Neural crest cell (in vitro differentiated cells): ENCODE measurements at places on chromosomes 5 and 9.

GRCh38 chr5:62560786-62561185, 17.8 kb upstream of the LRRC70 start:
- peaks cover 22% of the 10 kb centered on the region for H3K36me3 ChIP-seq
- no peak overlapping the region for H3K27ac ChIP-seq
- H3K4me1 ChIP-seq, result no peaks in the 10 kb centered on the region
- H3K4me3 ChIP-seq, result no peak overlapping the region
- H3K27me3 ChIP-seq, result no peaks in the 10 kb centered on the region

DNA sequence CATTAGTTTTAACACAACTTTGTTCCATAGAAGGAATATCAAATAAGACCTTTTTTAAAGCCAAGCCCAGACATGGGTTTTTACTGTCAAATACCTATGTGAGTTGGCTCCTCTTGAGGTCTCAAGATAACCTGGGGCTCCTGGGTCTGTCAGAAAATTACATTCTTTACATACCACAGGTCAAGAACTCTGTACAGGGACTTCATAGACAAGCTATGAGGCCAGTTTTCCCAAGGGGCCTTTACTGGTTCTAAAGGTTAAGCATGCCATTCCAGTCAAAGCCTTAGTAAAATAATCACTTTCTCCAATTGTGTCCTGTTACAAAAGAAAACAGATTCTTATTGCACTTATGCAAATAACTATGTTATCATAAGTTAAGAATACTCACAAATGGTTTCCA, 15.5 kb upstream of the SMC2 start:
- no peaks in the 10 kb centered on the region for H3K27me3 ChIP-seq
- H3K27ac ChIP-seq, result no peak overlapping the region
- no peaks in the 10 kb centered on the region for H3K36me3 ChIP-seq
- DNase-seq, result no peak
- H3K4me1 ChIP-seq, result no peaks in the 10 kb centered on the region

GRCh38 chr5:111251921-111252320, 27.7 kb downstream of the CAMK4 start:
- H3K4me1 ChIP-seq, result no peaks in the 10 kb centered on the region
- peaks cover 2% of the 10 kb centered on the region for H3K36me3 ChIP-seq
- no peak overlapping the region for H3K27ac ChIP-seq
- DNase-seq, result no peak

GRCh38 chr9:34809504-34810186, 99.7 kb upstream of the CCL21 start:
- peak; percentile 53 for DNase-seq
- H3K4me1 ChIP-seq, result peaks cover 4% of the 10 kb centered on the region
- peak overlapping the region; percentile 54 for H3K4me3 ChIP-seq
- H3K36me3 ChIP-seq, result no peaks in the 10 kb centered on the region
- peaks cover 77% of the 10 kb centered on the region for H3K27me3 ChIP-seq
- no peak overlapping the region for H3K27ac ChIP-seq

GRCh38 chr5:56985936-56986625, 34.2 kb upstream of the MIER3 start:
- H3K27ac ChIP-seq, result no peak overlapping the region
- H3K27me3 ChIP-seq, result no peaks in the 10 kb centered on the region
- peaks cover 7% of the 10 kb centered on the region for H3K4me1 ChIP-seq
- H3K36me3 ChIP-seq, result no peaks in the 10 kb centered on the region

DNA sequence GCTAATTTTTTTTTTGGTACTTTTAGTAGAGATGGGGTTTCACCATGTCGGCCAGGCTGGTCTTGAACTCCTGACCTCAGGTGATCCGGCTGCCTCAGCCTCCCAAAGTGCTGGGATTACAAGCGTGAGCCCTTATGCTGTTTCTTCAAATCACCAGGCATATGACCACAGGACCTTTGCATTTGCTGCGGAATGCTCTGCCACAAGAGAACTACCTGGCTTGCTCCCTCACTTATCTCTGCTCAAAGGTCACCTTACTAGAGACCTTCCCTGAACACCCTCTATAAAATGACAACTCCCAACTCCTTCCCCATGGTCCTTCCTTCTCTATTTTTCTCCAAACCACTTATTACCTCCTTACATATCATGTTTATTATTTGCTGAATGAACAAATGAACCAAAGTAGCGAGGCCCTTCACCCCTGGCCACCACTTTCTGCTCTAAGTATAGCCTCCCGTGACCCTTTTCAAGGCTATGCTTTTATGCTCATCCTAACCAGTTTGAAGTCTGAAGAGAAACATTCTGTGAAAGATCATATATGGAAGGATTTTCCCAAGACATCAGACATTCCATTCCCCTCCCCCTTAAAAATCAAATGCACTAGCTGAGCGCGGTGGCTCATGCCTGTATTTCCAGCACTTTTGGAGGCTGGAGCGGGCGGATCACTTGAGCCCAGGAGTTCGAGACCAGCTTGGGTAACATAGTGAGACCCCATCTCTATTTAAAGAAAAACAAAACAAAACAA, 1.3 kb downstream of the ZER1 start:
- H3K4me1 ChIP-seq, result peaks cover 10% of the 10 kb centered on the region
- no peak for DNase-seq
- H3K4me3 ChIP-seq, result peak overlapping the region; percentile 92
- H3K27ac ChIP-seq, result no peak overlapping the region
- no peaks in the 10 kb centered on the region for H3K27me3 ChIP-seq

GRCh38 chr9:109203761-109204360, 36.8 kb upstream of the FRRS1L start:
- H3K4me1 ChIP-seq, result no peaks in the 10 kb centered on the region
- H3K27ac ChIP-seq, result no peak overlapping the region
- H3K27me3 ChIP-seq, result peaks cover 7% of the 10 kb centered on the region
- H3K4me3 ChIP-seq, result no peak overlapping the region
- DNase-seq, result no peak
- no peaks in the 10 kb centered on the region for H3K36me3 ChIP-seq

GRCh38 chr9:4315582-4316215, 15.8 kb upstream of the GLIS3 start:
- H3K4me1 ChIP-seq, result peaks cover 5% of the 10 kb centered on the region
- peak; percentile 70 for DNase-seq
- H3K4me3 ChIP-seq, result no peak overlapping the region
- no peaks in the 10 kb centered on the region for H3K27me3 ChIP-seq
- no peak overlapping the region for H3K27ac ChIP-seq

DNA sequence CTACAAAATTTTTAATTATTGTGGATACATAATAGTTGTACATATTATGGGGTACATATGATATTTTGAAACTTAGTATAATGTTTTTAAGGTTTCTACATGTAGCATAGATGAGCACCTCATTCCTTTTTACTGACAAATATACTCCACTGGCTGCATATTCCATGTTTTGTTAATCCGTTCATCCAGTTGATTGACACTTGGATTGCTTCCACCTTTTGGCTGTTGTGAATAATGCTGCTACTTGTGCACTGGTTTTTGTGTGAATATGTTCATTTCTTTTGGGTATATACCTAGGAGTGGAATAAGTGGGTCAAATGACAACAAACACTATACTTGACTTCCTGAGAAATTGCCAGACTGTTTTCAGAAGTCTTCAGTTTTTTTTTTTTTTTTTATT, 2.8 kb upstream of the ENTREP1 start:
- DNase-seq, result no peak
- H3K27me3 ChIP-seq, result peaks cover 71% of the 10 kb centered on the region
- H3K36me3 ChIP-seq, result no peaks in the 10 kb centered on the region
- no peak overlapping the region for H3K27ac ChIP-seq
- no peak overlapping the region for H3K4me3 ChIP-seq
- peaks cover 21% of the 10 kb centered on the region for H3K4me1 ChIP-seq
